ENCODE measurements at places on chromosomes 12 and 14. TPM values are rescaled to one million over a fixed set of nuclear protein-coding genes. Genes with fewer than 3 reads are reported as not detected.

Gene OVCH1
- not detected for polyA plus RNA-seq

Gene CAPZA3
- polyA plus RNA-seq = not detected

Gene C12orf54
- not detected for polyA plus RNA-seq

Gene C14orf132
- polyA plus RNA-seq = 13.8 TPM

Gene BCL11B
- polyA plus RNA-seq = 2.7 TPM

Gene GNG2
- 8.2 TPM for polyA plus RNA-seq

Gene OLR1
- polyA plus RNA-seq = not detected

Gene PLEKHD1
- 0.19 TPM for polyA plus RNA-seq

Gene KRT2
- polyA plus RNA-seq = not detected

Gene DDN
- 0.12 TPM for polyA plus RNA-seq

Gene CCDC196
- polyA plus RNA-seq = not detected

Gene P2RX2
- polyA plus RNA-seq = 2.3 TPM

Gene P2RX7
- polyA plus RNA-seq = 0.48 TPM

Gene MLH3
- 10.7 TPM for polyA plus RNA-seq

Gene CIDEB
- polyA plus RNA-seq = 5.0 TPM

Gene CDKL1
- 0.52 TPM for polyA plus RNA-seq

Gene RBP5
- 1.2 TPM for polyA plus RNA-seq

Gene RAB21
- 12.2 TPM for polyA plus RNA-seq

Gene LRP1-AS
- polyA plus RNA-seq = 0.86 TPM

Gene DYRK2
- 6.9 TPM for polyA plus RNA-seq

Gene FAM90A1
- 0.19 TPM for polyA plus RNA-seq

Gene PTCSC3
- not detected for polyA plus RNA-seq

Gene KLRD1
- 0.27 TPM for polyA plus RNA-seq

Gene OTUB2
- 2.1 TPM for polyA plus RNA-seq

Gene INF2
- polyA plus RNA-seq = 36.7 TPM

Gene RBM19
- 40.1 TPM for polyA plus RNA-seq

Gene NUAK1
- polyA plus RNA-seq = 4.7 TPM

Gene CCDC92
- 0.37 TPM for polyA plus RNA-seq

Gene HPD
- polyA plus RNA-seq = not detected

Gene FOXN4
- polyA plus RNA-seq = 0.43 TPM

Gene PMCH
- 1.1 TPM for polyA plus RNA-seq

Gene WSCD2
- 0.66 TPM for polyA plus RNA-seq

Gene MORN3
- 0.36 TPM for polyA plus RNA-seq

Gene CCDC198
- not detected for polyA plus RNA-seq

Gene NKX2-1
- polyA plus RNA-seq = not detected

Gene PTGDR
- 0.06 TPM for polyA plus RNA-seq

Gene CLEC2A
- polyA plus RNA-seq = not detected

Gene DLK1
- 1.2 TPM for polyA plus RNA-seq

Gene KRT77
- not detected for polyA plus RNA-seq

Gene LTA4H
- 74.1 TPM for polyA plus RNA-seq

Gene SMCO2
- 0.86 TPM for polyA plus RNA-seq

Gene MIP
- 0.47 TPM for polyA plus RNA-seq

Gene EML5
- polyA plus RNA-seq = 0.18 TPM

Gene ANKS1B
- polyA plus RNA-seq = 4.3 TPM

Data from GM23338 (cell line).